ENCODE measurements at places on chromosomes 6 and 20.

DNA sequence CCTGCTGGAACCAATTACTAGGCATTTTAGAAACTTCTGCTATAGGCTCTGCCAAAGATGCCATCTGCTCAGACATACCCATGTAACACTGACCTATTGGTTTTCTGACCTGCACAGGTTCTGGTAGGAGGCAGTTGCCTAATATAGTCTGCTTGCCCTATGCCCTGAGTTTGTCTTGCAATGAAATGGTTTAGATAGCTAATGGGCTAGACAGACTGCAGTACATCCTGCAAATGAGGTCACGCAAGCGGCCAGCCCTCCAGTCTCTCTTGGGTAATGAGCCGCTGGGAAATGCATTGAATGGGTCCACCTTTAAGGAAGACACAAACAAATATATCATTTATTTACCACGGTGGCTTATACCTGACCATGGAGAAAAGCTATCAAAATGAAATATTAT is 90.6 kb upstream of the B3GAT2 start:
- no peak for DNase-seq

- DNase-seq: no peak
Observed at GRCh38 chr20:22561965-22562577, 22.3 kb downstream of the FOXA2 start.

GRCh38 chr6:22222469-22222868 is 74.4 kb downstream of the PRL start:
- DNase-seq: no peak

GRCh38 chr6:3380344-3381232 is 76.3 kb downstream of the SLC22A23 start:
- DNase-seq: no peak

DNA sequence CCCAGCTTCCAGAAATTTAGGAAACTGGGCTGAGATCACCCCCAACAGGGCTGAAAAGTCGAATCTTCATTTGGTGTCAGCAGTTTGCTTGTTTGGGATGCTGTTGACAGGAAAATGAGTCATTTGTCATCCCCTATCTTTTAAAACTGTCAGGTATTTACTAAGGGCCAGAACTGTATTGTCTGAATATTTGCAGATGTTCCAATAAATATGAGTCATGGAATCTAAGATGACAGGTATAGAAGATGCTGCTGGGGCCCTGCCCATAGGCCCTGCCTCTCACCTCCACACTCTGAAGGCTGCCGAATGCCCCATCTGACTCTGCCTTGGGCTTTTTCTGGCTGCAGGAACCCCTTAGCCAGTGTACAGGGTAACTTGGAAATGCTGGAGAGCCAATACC is 3.9 kb downstream of the ETV7 start:
- DNase-seq: no peak

DNA sequence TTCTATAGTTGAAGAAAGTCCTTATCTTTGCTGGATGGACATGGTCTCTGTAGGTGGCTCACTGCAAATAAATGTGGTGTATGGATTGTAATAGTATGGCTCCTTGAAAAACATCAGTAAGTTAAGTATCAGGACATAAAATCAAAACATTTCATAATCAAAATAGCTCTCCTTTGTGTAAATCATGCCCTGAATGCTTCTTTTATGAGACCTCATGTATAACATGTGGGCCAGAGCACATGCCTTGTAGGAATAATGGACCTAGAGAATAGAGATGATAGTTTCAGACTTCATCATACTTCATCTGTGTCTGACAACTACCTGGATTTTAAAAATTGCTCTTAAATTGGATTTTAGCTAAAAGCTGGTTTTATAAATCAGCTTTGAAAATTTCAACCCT is 159.9 kb downstream of the ASCC3 start:
- peak; percentile 21 for DNase-seq

DNA sequence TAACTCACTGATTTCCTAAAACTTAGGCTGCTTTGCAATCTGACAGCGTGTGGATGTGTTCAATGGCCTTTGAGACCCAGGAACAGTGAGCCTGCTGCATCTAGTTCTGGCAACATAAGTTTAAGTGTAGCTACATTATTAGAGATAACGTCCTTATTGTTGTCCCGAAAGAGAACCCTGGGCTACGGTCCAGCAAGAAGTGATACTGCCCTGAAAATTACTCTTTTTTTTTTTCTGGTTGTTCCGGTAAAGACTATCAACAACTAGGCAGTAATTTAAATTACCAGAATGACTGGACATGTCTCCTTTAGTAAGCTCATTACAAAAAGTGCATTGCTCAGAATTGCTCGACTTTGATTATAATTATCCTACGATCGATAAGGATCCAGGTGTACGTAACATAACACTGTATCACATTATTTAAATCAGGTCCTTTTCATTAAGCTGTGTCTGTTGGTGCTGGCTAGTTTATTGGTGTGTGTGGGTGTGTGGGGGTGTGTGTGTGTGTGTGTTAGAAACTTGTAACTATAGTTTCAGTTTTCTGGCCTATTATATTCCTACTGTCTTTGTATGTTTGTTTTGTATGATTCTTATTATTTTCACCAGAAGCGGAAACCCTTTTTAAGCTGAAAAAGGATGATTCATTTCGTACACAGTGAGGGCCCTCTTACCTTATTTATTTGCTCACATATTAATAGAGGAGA is 3.0 kb downstream of the TSHZ2 start:
- no peak for DNase-seq

GRCh38 chr6:14130435-14131075 is 13.0 kb downstream of the CD83 start:
- DNase-seq: no peak

GRCh38 chr20:31720486-31721407 is 1.9 kb downstream of the BCL2L1 start:
- peak; percentile 58 for DNase-seq

DNA sequence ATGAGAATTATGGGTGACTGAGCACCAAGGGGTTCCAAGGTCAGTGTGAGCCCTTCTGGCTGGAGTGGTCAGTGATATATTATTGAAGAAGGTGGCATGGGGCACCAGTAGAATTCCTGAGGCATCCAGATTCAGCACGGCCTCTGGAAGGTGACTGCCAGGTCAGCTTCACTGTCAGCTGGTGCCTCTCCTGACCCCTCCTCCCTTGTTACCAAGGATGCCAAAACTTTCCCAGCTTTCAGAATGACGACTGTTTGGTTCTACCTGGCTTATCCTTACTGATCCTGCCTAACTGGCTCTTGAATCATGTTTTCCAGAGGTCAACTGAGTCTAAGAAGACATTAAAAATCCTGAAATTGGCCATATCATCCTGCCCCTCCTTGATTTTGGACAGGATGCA is 189.2 kb upstream of the AGPAT4 start:
- no peak for DNase-seq

DNA sequence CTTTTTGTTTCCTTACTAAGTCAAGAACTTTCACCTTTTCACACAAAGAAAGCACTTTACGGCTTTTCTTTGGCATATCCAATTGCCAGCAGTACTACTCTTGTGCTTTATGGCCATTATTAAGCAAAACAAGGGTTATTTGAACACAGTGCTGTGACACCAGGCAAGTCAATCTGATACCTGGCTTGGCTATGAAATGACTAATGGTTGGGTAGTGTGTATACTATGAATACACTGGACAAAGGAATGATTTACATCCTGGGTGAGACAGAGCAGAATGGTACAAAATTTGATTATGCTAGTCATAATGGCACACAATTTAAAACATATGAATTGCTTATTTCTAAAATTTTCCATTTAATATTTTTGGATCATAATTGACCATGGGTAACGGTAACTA is 22.1 kb upstream of the ADGRF1 start:
- DNase-seq: no peak

DNA sequence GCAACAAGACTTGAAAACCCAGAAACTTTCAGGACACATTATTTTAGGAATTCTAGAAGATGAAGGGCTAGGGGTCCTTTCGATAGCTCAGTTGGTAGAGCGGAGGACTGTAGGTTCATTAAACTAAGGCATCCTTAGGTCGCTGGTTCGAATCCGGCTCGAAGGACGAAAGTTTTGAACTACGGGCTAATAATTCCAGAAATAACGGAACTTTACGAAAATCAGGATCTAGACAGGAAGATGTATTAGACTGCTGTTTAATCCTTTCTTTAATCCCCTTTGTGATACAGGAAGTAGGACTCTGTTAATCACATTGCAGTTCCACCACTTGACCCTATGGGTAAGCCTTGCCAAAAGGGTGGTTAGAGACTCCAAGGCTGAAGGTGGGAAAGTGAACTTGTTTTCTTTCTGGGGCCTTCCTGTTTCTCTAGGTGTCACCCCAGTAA is 21.2 kb upstream of the ABT1 start:
- DNase-seq: peak; percentile 48

Data from hematopoietic multipotent progenitor cell treated with erythropoietin and hydrocortisone succinate and interleukin-3 and kit ligand, for 8 days (in vitro differentiated cells).